ENCODE measurements at places on chromosomes 7 and 10.

GRCh38 chr7:140640060-140640637 is 464 bp downstream of the DENND2A start:
- no peak for DNase-seq

DNA sequence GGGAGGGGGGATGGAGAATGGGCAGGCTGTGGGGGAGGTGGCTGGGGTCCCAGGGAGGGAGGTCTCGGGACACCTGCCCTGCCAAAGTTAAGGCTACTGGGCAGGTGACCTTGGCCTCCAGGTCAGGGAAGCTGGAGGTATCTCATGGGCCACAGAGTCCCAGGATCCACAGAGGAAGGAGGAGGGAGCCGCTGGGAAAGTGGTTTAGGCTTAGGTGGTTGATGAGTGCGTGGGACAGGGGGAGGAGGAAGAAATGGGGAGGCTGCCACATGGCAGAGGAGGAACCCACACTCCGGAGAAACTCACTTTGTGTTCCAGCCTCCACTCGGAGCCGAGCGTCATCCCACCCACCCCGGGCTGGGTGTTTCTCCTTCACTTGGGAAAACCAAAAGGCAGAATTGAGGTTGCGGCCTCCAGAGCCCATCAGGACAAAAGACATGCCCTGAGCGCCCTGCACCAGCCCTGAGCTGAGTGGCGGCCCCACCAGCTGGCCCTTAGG is 46.1 kb downstream of the ASB13 start:
- no peak for DNase-seq

DNA sequence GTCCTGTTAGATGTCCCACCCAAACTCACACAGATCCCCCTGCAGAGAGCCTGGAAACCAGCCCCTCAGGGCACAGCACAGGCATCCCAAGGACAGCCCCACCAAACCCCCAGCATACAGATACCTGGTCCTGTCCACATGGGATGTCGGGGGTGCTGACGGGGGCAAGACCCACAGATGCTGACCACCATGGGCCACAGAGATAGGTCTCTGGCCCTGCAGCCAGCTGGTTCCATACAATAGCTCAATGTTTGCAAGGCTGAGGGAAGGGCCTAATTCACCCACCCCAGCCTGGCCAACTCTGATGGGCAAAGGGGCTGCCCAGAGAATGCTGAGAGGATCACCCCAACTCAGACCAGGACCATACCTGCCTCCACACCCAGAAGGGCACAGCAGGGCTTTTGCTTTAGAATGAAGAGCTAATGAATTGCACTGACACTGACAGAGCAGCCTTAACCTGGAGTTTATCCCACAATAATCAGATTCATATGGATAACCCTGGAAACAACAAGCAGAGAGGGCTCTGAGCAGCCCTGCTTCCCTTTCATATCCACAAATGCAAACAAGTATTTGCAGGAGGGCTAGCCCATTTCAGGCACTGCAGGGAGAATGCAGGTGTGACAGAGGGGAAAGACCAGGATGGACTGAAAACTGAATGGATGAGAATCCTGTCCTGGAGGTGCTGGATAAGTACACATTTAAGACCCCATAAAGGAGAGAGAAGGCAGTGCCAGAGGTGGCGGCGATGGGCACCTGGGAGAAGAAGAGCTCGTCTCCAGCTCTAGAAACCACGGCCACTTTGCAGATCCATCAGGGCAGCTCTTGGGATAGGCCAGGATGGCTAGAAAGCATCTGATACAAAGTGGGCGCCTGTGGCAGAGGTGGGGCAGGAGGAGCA is 126.7 kb downstream of the TNS3 start:
- no peak for DNase-seq

- no peak for DNase-seq
Measured at GRCh38 chr10:98340940-98341310, 72.9 kb upstream of the LOXL4 start.

- DNase-seq, result no peak
Measured at GRCh38 chr7:114083166-114084001, 164.6 kb upstream of the PPP1R3A start.

- no peak for DNase-seq
Measured at GRCh38 chr7:876972-877311, 588 bp downstream of the GET4 start.

DNA sequence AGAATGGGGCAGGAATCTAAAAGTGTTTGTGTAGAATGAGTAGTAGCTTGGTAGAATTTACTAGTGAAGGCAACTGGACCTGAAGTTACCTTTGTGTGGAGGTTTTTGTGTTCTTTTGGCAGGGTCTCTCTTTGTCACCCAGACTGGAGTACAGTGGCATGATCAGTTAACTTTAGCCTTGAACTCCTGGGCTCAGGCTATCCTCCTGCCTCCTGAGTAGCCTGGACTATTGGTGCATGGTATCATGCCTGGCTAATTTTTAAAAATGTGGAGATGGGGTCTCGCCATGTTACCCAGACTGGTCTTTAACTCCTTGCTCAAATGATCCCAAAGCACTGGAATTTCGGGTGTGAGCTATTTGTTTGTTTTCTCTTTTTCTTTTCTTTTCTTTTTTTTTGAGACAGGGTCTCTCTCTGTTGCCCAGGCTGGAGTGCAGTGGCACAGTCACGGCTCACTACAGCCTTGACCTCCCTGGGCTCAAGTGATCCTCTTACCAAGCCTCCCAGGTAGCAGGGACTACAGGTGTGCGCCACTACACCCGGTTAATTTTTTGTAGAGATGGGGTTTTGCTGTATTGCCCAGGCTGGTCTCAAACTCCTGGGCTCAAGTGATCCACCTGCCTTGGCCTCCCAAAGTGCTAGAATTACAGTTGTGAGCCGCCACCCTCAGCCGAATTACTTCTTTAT is 76.7 kb downstream of the MKLN1 start:
- DNase-seq, result no peak

DNA sequence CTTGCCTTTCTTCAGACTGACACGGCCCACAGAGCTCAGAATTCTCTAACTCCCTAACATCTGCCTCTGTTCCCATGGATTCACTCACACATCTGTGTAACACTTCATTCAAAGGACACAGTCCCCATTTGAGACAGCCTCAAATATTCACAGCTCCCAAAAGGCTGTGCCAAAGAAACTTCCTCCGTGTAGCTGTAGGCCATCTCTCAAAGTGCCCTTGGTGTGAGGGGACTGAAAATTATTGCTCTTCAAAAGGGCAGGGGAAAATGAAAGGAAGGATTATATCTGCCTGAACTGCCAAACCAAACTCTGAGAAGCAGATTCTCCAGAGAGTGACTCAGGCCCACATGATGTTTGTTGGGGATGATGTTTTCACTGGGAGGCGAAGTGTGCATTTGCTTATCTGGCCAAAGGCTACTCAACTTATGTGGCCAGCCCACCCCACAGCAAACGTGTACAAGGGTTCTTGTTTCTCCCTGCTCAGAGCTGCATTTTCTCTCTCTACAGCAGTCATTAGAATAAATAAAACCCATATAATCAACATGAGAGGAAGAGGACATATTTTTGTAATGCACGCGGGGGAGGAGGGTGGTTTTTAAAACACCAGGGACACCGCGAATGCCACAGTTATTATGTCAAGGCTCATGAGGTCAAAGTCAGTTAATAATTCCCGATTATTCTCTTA is 302.4 kb upstream of the NFE2L3 start:
- DNase-seq, result no peak

- no peak for DNase-seq
Measured at GRCh38 chr7:74193054-74193453, 16.8 kb upstream of the LAT2 start.

- DNase-seq, result no peak
Measured at GRCh38 chr7:13021566-13022300, 334.3 kb downstream of the ARL4A start.

- DNase-seq, result no peak
Measured at GRCh38 chr10:57925045-57925444, 342.6 kb downstream of the IPMK start.

DNA sequence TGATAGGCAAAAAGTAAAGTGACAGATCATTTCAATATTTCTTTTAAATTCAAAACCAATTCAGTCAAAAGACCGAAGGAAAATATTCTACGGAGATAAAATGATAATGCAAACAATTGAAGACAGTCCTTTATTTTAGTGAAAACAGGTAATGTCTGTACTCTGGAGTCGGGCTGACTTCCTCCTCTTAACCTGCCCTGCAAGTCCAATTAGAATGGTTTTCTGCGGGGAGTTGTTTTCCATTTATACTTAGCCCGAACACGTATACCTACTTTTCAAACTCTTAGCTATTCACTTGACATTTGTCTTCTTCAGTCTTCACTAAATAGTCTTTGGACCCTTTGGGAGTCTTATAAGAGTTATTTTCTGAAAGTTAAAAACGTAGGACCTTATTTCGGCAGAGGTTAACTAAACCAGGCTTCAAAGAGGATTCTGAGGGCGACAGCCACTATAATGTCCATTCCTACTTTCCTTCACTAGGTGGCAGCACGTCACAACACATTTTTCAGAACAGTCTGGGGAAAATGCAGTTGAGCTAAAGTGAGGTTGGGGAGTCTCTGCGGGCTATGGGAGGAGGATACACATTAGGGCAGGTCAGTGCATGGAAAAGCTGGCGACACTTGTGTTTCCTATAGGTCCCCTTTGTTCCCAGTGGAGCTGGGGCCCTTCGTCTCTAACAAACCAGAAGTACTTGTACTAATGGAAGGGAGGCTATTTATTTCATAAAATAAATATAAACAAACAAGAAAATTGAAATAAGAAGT is 472.0 kb downstream of the KCNMA1 start:
- DNase-seq, result peak; percentile 26

DNA sequence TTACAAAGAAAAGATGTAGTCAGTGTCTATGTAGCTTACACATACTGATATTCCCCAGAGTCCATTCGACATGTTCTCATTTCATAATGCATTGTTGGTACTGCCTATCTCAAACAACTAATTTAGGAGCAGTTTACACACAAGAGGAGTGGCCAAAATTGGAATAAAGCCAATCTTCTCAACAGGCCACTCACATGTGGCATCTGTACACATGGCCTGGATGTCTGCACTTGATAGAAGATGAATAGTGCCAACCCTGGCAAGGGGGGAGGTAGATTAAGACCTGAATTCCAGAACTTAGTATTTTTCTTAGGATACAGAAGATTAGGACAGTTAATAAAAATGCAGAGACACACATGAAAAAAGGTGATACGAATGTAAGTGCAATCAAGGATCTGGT is 125.3 kb upstream of the STARD3NL start:
- no peak for DNase-seq

DNA sequence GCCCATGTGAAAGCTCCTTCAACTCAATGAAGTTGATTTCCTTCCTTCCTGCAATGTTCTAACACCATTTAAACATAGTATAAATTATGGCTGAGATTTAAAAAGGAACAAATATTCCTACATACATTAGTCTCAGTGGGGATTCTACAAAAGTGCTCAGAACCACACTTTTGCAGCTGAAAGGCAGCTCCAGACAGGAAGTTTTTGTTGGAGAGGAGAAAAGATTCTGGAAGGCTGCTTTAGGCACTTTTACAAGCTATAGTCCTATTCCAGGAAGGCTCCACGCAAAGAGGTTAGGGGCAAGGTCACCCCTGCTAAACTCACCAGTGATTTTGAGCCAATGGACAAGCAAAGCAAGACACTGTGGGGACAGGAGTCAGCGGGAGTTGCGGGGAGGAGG is 179.2 kb upstream of the CDCA7L start:
- no peak for DNase-seq

- DNase-seq, result no peak
Measured at GRCh38 chr10:119444866-119445265, 97.7 kb downstream of the RGS10 start.

GRCh38 chr10:25901199-25901598 is 32.8 kb upstream of the MYO3A start:
- no peak for DNase-seq

- DNase-seq, result no peak
Measured at GRCh38 chr7:111508387-111508786, 53.9 kb downstream of the IMMP2L start.

DNA sequence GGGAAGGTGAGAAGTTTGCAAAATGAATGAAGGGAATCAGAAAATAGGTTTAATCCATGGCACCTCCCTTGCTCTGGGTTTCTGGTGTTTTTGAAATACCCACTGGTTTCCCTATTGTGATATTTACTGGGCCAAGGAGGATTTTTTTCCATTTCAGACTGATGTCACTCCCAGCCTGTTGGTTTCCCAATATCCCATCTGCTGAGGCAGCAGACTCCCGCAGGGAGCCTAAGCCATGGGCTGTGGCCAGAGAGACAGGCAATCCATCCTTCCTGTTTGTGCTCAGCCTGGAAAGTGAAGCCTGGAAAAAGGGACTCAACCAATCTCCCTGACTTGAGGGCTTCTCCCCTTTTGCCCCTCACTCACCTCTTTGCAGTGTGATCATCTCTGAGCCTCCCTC is 22.8 kb downstream of the FAM107B start:
- no peak for DNase-seq

DNA sequence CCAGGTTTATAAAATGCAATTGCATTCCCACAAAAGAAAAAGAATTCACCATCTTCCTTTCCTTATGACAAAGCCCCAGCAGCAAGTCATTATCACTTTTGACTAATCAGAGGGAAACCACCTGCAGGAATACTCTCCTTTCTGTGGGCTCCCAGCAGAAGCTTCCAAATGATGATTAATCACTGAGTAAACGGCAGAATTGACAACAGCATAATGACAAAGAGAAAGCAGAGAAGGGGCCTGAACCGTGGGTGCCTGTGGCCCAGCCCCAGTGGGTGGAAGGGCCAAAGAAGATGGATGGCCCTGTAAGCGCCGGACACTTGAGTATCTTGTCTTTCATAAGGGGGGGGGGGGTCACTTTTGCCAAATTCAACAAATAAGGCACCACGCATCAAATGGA is 152.4 kb upstream of the NRBF2 start:
- no peak for DNase-seq

DNA sequence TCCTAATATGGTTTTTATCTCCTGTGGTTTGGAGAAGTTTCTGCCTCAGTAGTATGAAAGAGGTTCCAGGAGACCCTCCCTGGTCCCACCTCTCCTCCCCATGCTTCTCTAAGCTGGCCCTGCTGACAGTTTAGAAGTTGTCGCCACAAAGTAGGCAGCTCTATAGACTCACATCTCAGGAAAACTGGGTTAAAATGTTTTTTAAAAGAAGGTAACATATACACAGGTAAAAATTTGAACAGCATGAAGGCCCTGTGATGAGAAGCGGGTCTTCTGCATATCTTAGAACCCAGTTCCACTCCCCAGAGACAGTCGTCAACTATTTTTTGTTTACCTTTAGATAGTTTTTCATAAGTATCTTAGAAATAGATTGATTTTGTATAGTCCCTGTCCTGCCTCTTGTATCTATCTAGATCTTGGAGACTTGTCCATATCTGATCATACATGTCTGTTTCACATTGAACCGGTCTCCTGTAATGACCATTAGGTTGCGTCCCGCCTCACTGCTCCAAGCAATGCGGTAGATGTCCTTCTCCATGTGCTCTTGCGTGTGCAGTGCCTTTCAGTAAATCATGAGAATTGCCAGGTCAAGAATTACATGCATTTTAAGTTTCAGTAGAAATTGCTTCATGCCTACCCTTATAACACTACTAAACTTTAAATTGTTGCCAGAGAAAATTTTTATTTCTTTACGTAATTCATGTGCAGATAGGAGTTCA is 2.2 kb downstream of the DUSP5 start:
- DNase-seq, result no peak
